AG04450 (cell line): ENCODE measurements at places on chromosomes 5 and 9. TPM values are rescaled to one million over a fixed set of nuclear protein-coding genes. Genes with fewer than 3 reads are reported as not detected.

Gene FOXD4
- not detected in 2 replicates for polyA plus RNA-seq

Gene RMI1
- 4.0 and 4.7 TPM in 2 replicates for polyA plus RNA-seq

DNA sequence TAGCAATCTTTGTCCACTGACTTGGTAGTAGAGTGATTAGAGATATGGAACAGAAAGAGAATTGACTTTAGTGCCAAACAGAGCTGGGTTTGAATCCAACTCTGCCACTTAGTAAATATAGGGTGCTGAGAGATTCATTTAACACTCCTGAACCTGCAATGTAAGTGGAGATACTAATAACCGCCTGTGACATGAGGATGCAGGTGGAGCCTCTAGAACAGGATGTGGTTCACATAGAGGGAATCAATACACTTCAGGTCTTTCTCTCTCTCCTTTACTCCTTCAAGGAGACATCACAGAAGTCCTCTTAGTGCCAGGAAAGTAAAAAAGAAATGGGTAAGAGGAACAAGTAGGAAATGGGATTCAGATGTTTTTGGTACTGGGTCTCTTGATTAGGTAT, 49.8 kb downstream of the TRPM3 start:
- DNase-seq: no peak

DNA sequence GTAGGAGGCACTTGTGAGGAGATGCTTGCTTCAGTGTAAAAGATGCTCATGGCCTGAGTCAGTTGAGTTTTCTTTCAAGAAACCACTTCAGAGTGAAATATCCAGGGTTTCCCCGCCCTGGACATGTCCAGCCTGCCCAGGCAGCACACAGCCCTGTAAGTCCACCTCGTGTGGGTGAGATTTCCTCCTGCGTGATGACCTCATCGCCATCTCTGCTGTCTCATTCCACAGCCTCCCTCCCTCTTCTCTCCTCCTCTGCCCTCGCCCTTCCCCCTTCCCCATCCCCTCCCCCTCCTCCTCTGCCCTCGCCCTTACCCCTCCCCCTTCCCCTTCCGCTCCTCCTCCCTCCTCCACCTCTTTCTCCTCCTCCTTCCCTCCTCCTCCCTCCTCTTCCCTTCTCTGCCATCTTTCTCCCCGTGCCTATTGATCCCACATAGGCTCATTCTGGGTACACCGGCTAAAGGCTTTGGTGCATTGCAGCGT, 34.0 kb upstream of the NCS1 start:
- DNase-seq: peak; percentile 93

- DNase-seq: no peak
Observed at GRCh38 chr9:76718166-76718565, 46.1 kb upstream of the PCA3 start.

DNA sequence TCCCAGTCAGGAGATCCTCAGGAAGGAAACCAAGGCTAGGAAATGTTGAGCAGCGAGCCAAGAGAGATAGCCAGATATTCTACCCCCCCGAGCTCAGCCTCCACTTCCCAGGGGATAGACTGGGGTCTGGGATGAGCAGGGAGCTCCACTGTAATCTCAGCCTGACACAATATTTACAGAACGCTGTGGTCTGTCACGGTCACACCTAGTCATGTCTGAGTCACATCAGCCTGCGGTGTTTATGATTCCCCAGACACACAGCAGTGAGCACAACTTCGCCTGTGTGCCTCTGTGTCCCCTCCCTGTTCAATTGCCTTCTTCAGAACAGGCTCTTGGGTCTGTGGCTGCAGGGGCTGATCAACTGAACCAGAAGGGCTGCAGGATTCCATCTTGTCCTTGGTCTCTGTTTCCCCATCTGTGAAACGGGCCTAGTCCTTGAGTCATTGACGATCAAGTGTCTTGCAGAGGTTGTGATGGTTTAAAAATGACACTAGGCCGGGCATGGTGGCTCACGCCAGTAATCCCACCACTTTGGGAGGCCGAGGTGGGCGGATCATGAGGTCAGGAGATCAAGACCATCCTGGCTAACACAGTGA, 8.6 kb upstream of the PRRX2 start:
- DNase-seq: peak; percentile 24

DNA sequence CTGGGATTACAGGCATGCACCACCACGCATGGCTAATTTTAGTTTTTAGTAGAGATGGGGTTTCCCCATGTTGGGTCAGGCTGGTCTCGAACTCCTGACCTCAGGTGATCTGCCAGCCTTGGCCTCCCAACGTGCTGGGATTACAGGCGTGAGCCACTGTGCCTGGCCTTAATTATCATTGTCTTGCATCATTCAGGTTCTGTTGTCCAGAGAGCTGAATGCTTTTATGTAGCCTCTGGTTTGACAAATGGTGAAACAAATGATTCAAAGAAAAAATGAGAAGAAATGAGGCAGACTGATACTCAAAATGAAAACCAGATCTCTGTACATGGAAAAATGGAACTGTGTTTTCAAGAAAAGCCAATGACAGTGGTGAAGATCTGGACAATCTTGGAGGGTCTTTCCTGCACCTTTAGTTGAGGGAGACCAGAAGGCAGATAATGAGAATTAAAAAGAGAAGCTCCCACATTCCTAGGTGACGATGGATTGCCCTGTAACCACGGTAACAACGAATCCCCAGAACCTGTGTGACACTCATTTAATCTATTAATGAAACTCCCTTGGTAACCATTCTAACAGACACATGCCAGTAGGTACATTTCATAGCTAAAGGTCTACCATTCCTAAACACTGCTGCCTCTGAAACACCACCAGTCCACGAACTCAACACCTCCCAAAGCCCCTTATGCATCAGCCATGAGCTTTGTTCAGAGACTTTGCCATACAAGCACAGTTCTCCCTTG, 1.6 kb downstream of the TEX48 start:
- DNase-seq: no peak

GRCh38 chr9:125749951-125750626, 2.9 kb downstream of the PBX3 start:
- DNase-seq: peak; percentile 38

GRCh38 chr9:36923025-36923625, 110.9 kb downstream of the PAX5 start:
- DNase-seq: no peak

GRCh38 chr9:131148966-131149687, 23.7 kb downstream of the NUP214 start:
- no peak for DNase-seq

- no peak for DNase-seq
Observed at GRCh38 chr5:172549696-172550095, 91.4 kb upstream of the NEURL1B start.

DNA sequence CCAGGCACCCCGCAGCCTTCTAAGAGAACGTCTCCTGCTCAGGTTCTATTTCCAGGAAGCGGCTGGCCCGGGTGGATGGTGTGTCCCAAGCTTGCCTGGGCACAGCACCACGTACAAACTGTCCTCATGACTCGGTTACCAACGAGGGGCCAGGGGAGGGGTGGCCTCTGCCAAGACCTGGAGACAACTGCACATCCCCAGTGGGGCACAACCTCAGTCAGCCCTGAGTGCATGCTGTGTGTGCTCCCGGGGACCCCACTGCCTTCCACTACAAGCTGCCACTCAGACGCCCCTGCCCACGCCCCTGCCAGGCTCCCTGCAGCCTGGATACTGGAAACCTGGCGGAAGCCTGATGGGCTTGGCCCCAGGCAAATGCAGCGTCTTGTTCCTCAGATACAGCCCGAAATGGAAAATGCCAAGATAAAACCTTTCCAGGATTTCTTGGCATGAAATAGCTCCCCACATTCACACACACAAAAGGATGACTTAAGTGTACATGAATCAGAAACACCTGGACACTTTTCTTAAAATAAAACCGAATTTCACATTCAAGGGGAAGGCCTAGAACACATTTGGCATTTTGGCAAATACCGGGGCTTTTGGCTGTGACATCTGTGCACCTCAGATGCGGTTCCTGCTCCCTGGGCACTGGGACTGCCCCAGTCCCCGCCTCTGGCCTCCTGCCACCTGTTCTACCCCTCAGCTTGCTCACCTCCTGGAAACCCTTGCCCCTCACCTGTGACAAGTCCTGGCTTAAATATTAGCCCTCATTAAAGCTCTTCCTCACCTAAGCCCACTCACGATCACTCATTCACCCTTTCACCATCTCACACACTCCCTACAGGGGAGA, 62.5 kb downstream of the COL23A1 start:
- no peak for DNase-seq
